Ovary (tissue), 10 donors: ENCODE measurements at places on chromosomes 1 and 21.

- DNase-seq, result no peak
These were observed 4.4 kb downstream of the CD53 start for GRCh38 chr1:110877364-110877763.

GRCh38 chr1:174902531-174903099 lies 97.1 kb upstream of the CACYBP start:
- no peak for DNase-seq

DNA sequence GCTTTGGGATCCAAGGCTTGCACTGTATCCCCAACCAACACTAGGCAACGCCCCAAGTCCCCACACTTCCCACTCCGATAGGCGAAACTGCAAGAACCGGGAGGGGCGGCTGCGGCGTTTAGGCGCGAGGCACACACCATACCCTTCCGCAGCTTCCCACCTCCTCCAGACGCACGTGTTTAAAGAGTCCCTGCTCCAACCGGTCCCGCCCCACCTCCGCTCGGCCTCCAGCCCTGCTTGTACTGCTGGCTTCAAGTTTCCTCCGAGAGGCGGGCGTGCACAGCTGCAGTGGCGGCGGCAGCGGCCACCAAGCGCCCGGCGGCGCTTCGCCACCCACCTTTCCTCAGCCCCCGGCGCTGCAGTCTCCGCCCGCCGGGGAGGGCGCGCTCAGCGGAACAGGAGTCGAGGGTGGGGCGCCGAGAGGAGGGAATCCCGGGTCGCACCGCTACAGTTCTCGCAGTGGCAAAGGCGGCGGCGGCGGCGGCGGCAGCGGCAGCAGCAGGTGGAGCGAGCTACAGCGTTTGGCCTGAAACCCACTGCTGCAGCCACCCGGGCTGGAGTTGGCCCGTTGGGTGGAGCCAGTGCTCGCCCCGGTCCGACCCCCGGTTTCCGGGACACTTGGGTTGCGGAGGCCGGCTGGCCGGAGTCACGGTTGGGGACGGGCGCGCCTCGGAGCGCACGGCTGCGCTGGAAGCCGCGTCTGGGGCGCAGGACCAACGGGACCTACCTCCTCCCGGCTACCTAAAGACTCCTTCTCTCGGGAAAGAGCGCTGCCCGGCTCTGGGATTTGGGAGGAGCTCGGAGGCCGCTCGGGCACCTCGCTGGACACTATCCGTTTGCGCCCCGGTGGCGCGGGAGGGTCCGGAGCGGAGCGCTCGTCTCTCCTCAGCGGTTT lies at the start of gene CNIH3:
CNIH3 (plus strand) TSS at position 457 of the 895 bp plus-strand sequence. CDS start 858 bp downstream, outside the sequence.
- no peak for DNase-seq

DNA sequence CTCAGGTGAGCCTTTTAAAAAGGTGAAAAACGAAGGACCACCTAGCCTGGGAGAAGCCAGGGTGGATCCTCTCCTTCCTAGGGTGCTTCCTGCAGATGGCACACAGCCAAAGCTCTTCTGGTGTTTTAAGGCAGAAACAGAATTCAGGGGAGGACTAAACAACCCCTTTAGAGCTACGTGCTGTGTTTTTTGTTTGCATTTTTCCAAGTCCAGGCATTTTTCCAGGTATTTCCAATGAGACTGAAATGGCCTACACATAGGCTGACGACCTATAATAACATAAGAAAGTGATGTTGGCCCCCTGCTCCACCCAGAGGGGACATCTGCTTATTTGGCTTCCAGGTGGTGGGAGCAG lies 83.8 kb downstream of the CAPZB start:
- no peak for DNase-seq

DNA sequence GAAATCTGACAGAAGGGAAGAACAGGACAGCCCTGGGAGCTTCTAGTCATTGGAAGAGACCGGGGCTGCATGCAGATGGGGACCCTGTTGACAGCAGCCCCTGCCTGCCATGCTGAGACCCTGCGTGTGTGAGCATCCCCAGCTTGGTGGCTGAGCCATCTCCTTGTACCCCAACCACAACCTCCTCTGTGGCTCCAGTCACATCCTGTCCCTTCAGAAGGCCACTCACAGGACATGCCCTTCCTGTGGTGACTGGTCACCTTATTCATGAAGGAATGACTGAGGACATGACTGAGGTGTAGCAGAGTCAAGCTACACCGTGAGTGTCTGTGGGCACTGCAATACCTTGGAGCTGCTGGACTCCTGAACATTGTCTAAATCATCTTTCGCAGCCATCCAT lies 141.8 kb upstream of the ERRFI1 start:
- DNase-seq, result no peak

DNA sequence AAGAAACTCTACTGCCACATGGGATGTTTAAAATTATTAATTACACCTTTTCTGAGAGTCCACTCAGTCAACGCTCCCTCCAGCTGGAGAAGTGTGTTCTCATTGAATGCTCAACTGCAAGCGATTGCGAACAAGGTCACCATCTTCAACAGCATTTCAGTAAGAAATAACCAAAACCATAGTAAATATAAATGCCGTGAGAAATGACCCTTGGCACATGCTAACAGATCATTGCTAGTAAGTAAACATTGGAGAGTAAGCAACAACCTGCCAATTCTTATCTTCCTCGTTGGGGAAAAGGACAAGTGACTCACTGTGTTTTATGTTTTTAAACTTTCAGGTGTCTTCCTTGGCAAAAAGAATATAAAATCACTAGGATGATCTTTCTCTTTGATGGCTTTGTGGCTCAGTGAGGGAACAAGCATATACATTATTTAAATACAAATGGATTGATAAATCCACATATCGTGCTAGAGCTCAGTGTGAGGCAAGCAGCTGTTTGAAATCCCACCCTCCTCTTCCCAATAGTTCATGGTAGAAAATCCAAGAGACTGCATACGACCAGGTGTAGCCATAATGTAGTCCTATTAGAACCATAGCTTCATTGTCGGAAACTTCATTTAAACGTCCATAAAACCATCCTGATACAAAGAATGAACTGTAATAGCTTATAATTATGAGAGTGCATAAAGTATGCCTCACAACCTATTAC lies 214.6 kb downstream of the GRIK1 start:
- no peak for DNase-seq

- DNase-seq, result no peak
These were observed 19.6 kb downstream of the UBR4 start for GRCh38 chr1:19190468-19190867.

DNA sequence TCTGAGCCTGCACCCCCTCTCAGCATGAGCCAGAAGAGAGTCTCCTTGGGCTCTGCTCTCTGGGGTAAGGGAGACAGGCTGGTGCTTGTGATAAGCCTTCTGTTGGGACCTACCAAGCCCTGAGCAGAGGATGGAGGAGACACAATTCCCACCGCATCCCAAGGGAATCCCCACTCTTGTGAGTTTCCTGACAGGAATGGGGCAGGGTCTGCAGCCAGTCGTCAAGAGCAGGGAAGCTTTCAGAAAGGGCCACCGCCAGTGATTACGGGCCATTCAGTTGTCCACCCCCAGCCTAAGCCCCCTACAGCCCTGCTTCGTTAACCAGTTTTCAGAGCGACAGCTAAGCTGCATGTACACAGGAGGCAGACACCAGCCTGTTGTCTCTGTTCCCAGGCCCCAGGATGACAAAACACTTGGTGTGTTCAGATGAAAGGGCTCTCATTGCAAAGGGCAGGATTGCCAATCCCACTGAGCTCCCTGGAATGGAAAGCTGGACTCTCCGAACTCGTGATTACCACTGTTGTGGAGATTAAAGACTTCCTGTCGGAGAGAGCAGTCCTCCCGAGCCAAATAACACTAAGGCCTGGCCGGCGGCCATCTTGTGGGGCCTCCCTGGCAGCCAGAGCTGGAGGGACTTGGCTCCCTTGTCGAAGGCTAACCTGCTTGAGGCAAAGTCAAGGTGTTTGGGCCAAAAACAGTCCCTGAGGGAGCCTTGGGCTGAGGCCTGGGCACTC lies 37.4 kb upstream of the SLC30A1 start:
- DNase-seq, result peak; percentile 74

- DNase-seq, result no peak
These were observed 19.2 kb upstream of the GPR161 start for GRCh38 chr1:168155910-168156309.

- DNase-seq, result no peak
These were observed 83.5 kb downstream of the BEND5 start for GRCh38 chr1:48693180-48693579.

- DNase-seq, result no peak
These were observed 68.7 kb downstream of the DENND1B start for GRCh38 chr1:197706601-197707000.

GRCh38 chr1:26278724-26279455 lies 996 bp upstream of the SH3BGRL3 start:
- DNase-seq, result no peak

GRCh38 chr1:197024460-197024859 lies 42.6 kb downstream of the F13B start:
- no peak for DNase-seq
